Astrocyte of the spinal cord (primary cell): ENCODE measurements at places on chromosomes 6 and 20.

- no peak for DNase-seq
Measured at GRCh38 chr6:157337751-157338150, 14.4 kb upstream of the TMEM242 start.

GRCh38 chr6:129849456-129849855 is 11.7 kb downstream of the TMEM244 start:
- peak; percentile 71 for DNase-seq

DNA sequence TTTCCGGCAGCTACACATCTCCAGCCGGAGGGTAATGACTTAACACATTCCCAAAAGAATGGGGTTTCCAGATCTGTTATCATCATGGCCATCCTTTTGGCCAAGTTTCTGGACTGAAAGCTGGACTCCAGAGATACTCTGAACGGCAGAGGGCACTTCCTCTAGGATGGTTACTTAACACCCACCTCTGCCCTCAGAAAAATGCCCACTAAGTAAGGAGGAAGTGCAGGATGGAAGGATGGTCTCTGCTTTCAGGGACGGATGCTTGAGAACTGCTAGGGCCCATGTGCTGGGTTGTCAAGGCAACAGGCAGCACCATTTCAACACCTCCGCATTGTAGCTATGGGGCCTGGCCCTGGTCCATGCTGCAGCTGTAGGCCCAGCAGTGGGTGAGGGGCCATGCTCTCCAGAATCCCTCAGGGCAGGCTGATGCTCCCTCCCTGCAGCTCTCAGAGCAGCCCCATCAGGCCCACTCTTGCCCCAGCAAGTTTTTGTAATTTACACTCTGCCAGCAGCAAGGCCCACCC is 16.5 kb upstream of the TGM3 start:
- no peak for DNase-seq

DNA sequence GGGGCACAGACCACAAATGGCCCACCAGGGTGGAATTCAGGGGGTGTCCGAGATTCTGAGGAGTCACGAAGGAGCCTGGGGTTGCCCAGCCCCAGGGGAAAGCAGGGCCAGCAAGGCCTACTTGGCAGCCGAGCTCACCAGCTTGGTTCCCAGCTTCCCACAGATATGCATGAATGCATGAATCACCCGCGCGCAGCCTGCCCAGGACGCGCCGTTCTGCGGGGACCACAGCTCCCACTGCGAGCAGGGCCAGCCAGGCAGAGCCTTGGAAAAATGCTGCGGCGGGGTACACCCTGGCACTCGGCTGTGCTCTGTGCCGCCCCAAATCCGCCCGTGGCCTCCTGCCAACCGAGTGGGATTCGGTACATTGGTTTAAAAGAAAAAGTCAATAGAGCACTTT is 211.0 kb downstream of the NFATC2 start:
- peak; percentile 89 for DNase-seq

GRCh38 chr6:157455731-157456523 is 74.9 kb downstream of the ZDHHC14 start:
- no peak for DNase-seq

GRCh38 chr6:130122243-130122642 is 100.5 kb downstream of the SAMD3 start:
- no peak for DNase-seq

- DNase-seq = no peak
Measured at GRCh38 chr6:129750360-129750759, 40.4 kb upstream of the ARHGAP18 start.

DNA sequence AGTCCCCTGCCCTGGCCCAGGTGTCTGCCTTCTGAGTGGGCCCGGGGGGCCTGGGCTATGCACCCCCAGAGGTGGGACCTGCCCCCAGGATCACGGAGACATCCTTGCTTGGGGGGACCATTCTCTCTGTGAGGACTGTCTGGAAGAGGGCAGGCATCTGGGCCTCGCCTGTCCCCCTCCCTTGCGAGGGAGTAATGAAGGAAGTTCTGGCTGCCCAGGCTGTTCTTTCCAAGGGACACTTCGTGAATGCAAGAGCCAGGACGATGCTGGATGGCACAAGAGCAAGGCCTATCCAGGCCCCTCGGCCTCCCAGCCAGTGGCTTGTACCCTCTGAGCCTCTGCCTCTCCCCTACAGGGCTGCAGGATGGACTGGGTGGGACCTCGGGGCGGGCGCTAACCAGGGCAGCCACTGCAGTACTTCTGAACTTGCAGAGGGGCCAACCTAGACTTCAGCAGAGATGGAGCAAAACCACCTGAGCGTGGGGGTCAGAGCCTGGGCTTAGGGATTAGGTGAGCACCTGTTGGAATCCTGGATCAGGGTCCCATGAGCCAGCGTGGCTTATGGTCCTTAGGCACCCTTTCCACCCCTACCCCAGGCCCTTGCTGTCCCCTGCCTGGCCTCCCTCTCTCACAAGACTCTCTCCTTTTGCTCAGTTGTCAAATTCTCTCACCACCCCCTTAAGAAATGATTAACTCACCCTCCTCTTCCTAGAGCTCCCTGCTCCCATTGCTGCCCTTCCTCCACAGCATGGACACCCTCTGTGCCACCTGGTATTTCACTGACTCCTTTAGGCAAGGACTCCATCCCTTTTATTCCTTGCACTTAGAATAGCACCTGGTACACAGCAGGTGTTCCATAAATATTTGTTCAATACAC is 53.2 kb downstream of the CTCFL start:
- DNase-seq = no peak

- peak; percentile 81 for DNase-seq
Measured at GRCh38 chr6:56843476-56844349, 111.2 kb upstream of the BEND6 start.

GRCh38 chr20:48846516-48847492 is 19.0 kb upstream of the PREX1 start:
- DNase-seq = no peak

- peak; percentile 28 for DNase-seq
Measured at GRCh38 chr6:139443231-139444112, 69.0 kb upstream of the CITED2 start.

GRCh38 chr6:120557554-120557953 is 776.7 kb downstream of the TBC1D32 start:
- no peak for DNase-seq

DNA sequence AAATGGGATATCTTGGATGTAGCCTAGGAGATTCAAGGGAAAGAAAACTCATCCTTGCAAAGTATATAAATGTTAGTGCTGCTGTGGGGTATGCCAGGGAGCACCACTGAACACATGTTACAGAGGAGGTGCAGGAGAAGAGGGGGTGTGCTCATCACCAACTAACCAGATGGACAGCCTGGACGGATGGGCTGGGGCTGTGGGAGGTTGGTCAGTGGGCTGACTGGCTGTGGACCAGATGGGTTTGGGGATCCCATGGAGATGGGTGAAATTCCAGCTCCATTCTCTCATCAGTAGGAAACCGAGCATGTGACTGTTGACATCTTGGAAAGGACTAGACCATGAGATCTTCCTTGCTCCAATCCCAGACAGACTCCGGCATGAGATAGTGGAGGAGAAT is 201.0 kb downstream of the LRFN2 start:
- DNase-seq = no peak

GRCh38 chr6:139927236-139927635 is 552.8 kb upstream of the CITED2 start:
- peak; percentile 94 for DNase-seq

DNA sequence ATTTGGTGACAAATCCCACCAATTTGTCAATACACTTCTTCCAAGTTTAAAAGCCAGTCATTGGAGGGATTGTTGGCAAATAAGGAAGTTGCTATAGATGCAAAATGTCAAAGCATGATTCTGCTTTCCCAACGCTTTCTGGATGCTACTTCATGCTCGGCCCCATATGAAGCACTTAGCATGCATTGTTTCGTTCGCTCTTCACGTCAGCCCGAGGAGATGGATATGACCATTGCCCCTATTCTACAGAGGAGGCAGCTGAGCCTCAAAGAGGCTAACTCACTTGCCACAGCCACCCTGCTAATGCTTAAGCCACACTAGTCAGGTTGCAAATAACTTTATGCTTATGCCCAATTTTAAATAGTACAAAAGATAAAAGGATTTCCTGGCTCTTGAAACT is 2.8 kb upstream of the NXT1 start:
- DNase-seq = no peak

- peak; percentile 15 for DNase-seq
Measured at GRCh38 chr6:72102561-72102960, 216.2 kb downstream of the RIMS1 start.

DNA sequence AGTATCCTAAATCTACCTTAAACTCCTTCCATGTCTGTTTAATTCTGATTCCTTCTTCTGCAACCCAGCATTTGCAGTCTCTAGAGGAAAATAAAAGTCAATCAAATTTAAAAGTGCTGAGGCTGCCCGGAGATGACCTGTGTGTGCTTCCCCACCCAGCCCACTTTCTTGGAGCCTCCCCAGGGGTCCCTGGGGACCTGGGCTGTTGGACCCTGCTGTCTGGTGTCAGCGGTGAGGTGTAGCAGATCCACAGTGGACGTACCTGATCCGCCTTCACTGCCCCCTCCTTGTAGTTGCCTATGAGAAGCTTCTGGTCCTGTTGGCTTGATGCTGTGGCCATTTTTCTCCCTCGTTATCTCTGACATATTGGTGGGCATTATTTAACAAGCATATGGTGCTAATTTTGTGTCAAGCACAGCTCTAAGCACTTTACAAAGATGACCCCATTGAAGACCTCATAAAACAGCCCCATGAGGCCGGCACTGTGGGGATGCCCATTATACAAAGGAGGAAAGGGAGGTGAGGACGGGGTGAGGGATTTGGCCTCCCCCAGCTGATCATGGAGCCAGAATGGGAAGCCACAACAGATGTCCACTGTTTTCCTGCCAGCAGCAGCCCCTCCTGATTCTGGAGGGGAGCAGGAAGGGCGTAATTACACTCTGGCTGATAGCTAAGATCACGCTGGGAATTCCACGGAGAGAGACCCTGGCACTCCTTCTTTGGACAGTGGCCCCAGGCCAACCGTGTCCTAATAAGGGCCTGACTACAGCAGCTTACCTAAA is 628.2 kb downstream of the CDH26 start:
- DNase-seq = no peak

- no peak for DNase-seq
Measured at GRCh38 chr20:1183153-1183552, 1.6 kb downstream of the TMEM74B start.

DNA sequence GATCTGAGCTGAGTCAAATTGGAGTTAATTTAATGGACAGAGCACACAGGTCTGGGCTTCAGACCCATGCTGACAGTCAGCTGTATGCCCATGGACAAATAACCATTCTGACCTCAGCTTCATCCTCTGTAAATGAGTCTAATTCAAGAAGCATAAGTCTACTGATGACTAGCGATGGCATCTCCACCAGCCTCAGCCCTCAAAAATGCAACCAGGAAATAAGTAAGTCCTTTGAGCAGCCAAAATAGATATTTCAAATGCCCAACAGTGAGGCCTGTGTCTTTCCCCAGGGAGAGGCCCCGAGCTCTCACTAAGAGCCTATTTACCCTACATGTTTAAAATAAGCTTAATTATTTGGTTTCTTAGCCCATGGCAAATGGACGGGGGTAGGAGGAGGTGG is 114.2 kb upstream of the MTHFD1L start:
- peak; percentile 62 for DNase-seq

DNA sequence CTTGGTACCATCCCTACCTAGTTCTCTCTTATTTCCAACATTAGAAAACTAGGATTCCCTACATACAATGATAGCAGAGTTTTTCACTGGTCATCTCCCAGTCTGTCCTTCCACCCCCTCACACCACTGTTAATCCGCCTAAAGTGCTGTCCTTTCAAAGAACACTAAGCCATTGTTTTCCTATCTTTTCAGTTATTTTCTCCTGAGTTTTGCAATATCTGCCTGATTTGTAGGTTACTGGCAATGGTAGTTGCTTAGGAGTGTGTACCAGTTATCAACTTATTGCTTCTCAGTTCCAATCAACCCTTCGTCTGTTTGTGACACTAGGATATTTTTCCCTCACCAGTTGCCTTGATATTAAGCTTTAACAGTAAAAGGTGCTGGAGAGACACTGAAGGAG is 135.0 kb downstream of the EPM2A start:
- DNase-seq = no peak

DNA sequence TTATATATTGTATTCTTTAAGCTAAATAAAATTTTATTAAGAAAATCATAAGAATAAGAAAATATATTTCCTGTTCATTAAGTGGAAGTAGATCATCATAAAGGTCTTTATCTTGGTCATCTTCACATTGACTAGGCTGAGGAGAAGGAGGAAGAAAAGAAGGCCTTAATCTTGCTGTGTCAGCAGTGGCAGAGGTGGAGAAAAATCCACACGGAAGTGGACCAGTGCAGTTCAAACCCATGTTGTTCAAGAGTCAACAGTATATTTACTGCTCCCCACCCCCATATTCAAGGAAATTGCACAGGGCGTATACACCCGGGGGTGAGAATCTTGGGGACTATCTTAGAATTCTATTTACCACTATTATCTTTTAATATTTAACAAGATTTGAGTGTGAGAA is 178.6 kb upstream of the SCGN start:
- no peak for DNase-seq

DNA sequence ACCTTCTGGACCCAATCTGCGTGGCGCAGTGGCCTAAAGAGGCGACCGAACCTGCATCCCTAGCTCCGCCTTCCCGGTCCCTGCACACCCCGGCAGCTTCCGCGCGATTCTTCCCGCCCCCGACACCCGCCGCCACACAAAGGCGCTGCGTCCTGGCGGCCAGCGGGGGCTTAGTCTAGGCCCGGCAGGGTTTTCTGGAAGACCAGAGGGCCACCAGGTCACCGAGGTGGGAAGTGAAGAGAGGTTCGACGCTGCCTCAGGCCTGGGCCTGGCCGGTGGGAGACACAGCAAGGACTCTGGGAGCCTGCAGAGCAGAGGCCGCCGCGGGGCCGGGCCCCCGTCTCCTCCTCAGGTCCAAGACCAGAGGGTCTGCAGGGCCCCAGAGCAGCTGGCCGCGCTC is 154.9 kb downstream of the OR2B2 start:
- no peak for DNase-seq

- no peak for DNase-seq
Measured at GRCh38 chr20:60191014-60191413, 232.8 kb downstream of the CDH26 start.

GRCh38 chr20:13817342-13817741 is 32.5 kb downstream of the NDUFAF5 start:
- peak; percentile 40 for DNase-seq

DNA sequence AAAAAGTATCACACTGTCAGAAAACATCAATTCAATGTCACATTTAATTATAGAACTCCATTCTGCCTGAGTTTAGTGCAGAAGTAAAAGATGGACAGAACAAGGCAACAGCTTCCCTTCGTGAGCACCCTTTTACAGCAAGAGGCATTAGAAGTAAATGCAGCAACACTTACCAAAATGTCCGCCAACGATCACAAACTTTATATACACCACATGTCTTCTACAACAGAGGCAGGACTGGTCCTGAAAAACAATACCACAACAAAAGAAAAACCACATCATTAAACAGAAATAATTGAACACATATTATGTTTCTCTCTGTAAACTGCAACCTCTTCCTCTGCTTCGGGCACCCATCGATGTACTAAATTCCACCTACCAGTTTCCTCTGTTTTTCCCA is 92.9 kb downstream of the FYN start:
- DNase-seq = no peak

GRCh38 chr20:59039233-59039632 is 3.4 kb downstream of the PRELID3B start:
- DNase-seq = no peak
